Lower leg skin (tissue), 4 donors: ENCODE measurements at places on chromosomes 7 and 10.

- DNase-seq = no peak
Observed at GRCh38 chr7:77606562-77606961, 69.5 kb downstream of the PTPN12 start.

GRCh38 chr10:22824520-22824919, 103.3 kb upstream of the ARMC3 start:
- DNase-seq = no peak

GRCh38 chr10:8951440-8952089, 897.1 kb downstream of the GATA3 start:
- no peak for DNase-seq

GRCh38 chr7:140079121-140079536, 16.4 kb upstream of the PARP12 start:
- DNase-seq = no peak

DNA sequence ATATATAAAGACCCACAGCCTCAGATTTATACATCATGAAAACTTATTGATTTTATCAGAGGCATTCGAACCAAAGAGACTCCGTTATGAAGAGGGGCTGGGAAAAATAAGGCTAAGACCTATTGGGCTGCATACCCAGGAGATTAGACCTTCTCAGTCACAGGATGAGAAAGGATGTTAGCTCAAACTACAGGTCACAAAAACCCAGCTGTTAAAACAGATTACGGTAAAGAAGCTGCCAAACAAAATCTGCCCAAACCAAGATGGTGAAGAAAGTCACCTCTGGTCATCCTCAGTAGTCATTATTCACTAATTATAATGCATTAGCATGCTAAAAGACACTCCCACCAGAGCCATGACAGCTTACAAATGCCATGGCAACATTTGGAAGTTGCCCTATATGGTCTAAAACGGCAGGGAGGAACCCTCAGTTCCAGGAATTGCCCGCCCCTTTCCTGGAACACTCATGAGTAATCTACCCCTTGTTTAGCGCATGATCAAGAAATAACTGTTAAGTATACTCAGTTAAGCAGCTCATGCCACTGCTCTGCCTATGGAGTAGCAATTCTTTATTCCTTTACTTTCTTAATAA, 362.5 kb upstream of the PCDH15 start:
- DNase-seq = no peak

GRCh38 chr7:53806119-53806518, 736.1 kb upstream of the VSTM2A start:
- no peak for DNase-seq

DNA sequence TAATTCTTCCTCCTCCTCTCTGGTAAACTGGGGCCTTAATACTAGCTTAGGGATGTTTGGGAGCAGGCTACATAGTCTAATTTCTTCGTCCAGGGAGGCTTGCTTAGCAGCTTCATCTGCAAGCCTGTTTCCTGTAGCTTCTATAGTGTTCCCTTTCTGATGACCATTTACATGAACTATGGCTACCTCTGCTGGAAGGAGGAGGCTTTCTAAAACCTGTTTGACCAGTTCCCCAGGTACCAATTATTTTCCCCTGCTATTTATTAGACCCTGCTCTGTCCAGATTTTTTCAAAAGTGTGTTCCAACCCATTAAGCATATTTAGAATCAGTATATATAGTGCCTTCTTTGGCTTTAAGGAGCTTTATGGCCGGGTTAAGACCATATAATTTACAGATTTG, 38.8 kb upstream of the DNAH11 start:
- no peak for DNase-seq

DNA sequence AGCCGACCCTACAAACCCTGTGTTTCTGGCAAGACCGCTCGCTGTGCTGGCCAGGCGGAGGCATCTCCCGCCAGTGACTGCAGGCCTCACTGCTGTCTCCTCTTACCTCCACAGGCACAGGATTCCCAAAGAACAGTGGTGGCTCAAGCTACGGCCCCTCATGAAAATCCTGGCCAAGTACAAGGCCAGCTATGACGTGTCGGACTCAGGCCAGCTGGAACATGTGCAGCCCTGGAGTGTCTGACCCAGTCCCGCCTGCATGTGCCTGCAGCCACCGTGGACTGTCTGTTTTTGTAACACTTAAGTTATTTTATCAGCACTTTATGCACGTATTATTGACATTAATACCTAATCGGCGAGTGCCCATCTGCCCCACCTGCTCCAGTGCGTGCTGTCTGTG, 36.2 kb downstream of the PITRM1 start:
- DNase-seq = no peak

- DNase-seq = no peak
Observed at GRCh38 chr10:10684972-10685371, 332.7 kb upstream of the CELF2 start.

DNA sequence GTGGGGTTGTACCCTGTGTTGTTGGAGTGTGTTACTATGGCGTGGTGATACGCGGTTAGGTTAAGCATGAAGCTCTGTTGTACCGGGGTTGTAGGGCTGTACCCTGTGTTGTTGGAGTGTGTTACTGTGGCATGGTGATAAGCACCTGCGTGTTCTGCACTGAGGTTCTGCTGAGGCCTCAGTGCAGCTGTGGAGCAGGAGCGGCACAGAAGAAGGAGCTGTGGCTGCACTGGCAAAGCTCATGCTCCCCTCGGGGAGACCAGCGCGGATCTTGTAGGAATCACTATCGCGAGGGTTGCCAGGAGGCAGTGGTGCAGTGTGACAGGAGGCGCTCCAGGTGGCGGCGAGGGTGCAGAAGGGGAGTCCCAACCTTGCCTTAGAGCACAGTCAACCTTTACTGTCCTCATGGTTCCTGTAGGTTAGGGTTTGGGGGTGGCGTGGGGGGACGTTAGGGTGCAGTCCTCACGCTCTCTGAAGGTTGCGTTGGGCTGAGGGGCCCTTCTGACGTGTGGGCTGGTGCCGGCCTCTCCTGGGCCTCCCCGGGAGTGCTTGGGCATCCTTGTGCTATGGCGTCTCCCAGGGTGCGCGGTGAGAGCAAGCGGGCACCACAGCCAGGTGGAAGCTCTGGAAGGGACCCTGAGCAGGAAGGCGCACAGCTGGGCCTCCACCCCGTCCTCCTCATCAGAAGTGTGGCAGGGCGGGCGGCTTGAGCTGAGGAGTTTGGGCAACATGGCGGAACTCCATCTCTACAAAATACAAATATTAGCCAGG, 11.0 kb downstream of the DYNC2I1 start:
- peak; percentile 75 for DNase-seq

DNA sequence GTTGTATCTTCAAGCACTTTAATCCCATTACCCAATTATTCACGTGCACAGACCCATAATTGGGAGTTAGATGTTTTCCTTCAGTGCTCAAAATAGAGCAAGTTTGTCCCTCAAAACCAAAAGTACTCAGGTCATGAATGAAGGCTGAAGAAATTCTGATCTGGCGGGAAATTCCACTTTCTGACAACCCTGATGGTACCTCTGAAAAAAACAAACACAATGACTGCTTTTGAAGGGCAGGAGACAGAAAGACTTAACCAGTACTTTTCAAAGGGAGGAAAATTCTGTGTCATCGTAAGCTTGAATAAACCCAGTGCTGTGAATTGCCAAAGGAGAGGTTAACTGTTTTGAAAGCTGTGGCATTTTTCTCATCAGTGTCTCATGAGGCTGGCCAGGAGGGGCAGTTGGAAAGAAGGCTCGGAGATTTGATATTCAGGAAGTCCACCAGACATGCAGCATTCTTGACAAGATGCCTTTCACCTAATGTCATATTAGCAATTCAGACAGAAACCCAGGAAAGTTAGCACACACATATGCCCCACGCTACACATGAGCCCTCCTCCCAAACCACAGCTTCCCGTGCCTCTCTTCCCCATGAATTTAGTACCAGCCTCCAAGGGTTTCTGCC, 347.0 kb downstream of the KCNMA1 start:
- DNase-seq = no peak

GRCh38 chr10:79979310-79979975, 30.5 kb upstream of the SFTPD start:
- DNase-seq = no peak

DNA sequence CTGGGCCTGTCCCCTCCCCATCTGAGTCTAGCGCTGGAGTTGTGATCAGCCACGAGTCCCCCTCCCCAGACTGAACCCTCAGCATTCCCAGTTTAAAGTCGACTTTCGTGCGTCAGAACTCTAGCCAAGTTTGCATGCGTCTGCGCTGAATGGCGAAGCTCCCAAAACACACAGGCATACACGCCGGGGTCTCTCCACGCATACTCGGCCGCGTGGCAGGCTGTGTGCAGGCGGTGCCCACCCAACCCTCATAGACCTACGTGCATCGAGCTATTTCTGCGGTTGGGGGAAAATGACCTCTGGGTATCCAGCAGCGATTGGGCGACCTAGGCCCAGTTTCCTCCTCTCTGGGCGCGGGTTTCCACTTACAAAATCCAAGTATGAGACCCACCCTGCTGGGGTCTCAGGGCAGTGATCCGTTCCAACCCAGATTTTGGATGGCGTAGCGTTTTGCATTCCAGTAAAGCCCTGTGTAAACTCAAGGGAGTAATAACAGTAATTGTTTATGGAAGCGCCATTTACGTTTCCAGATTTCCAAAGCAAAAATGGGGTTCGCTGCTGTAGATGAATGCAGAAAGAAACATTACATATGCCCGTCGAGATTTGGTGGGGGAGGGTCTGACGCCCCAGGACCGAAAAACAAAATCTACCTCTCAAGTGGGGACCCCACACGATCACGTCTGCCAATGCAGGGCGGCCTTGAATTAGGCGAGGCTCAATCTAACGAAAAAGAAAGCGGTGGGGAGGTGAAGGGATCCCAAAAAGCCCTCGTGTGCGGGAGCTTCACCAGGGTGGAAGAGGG, 2.0 kb upstream of the HMX3 start:
- DNase-seq = no peak

GRCh38 chr7:129780974-129781927, 169.7 kb downstream of the NRF1 start:
- DNase-seq = no peak

DNA sequence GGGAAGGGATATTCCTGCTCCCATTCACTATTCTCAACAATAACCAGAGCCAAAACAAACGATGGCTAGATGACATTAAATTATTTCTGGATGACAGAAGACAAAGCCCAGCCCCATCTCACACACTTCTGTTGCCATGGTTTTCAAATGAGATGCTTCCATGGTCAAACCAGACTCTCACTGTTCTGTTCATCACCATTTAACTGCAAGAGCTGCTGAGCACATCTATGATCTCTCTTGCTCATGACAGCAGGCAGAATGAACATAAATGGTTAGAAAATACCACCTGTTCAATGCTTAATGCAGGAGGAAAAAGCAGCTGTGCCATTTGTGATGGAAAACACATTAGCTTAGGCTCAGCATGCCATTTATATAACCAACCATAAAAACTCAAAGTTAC, 758.6 kb upstream of the ZWINT start:
- no peak for DNase-seq

GRCh38 chr7:98930464-98930863, 52.1 kb downstream of the TRRAP start:
- DNase-seq = no peak

GRCh38 chr7:22025983-22026382, 80.3 kb upstream of the CDCA7L start:
- DNase-seq = no peak

- DNase-seq = no peak
Observed at GRCh38 chr7:2468227-2468626, 8.0 kb downstream of the GRIFIN start.

DNA sequence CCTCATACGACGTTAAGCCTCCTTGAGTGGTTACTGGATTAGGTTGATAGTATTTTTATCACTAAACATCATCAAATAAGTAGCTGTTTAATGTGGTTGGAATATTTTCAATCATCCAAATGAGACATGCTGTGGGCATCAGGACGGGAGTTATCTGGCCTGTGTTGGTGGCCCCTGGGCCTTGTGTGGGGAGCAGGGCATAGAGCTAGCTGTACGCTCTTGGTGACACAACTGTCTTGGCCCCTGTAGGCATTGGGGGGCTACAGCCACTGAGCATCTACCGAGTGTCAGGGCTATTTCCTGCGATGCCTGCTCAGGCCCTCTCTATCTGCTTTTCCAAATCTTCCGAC, 28.3 kb downstream of the BAG3 start:
- no peak for DNase-seq

DNA sequence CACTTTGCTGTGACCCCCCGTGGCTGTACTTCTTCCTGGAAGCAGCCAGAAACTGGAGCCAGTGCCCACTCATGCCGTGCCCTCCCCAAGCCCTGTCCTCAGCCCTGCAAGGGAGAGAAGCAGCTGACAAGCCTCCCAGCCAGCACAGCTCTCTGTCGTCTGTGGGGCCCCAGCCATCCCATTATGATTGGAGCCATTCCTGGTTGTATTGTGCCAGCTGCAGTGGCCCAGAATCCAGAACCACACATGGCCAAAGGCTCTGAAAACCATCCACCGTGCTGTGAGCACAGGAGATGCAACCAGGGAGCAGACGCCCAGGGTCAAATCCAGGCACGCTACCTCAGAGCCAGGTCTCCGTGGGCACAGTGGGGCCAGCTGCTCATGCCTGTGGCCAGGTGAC, 18.7 kb downstream of the GRID2IP start:
- DNase-seq = no peak

DNA sequence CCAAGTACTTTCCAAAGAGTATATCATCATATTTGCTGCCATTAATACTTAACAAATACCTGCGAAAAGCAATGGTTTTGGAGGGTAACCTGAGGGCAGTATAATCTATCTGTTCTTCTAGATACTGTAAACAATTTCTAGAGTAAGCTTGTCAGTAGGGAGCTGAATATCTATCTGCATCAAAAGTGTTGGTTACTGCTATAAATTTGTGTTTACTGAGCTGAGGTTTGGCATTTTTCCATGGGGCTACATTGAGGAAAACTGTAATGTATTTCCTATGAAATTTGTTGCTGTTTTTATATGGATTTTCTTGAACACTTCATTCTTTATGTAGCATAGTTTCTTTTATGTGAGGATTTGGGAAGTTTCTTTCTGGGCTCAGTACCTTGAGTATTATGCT, 913.4 kb downstream of the CNTNAP2 start:
- DNase-seq = no peak

GRCh38 chr10:96695366-96695765, 24.9 kb downstream of the PIK3AP1 start:
- DNase-seq = no peak

GRCh38 chr7:158371856-158372255, 215.8 kb downstream of the PTPRN2 start:
- DNase-seq = no peak

GRCh38 chr7:83276250-83276649, 113.6 kb upstream of the PCLO start:
- DNase-seq = no peak

DNA sequence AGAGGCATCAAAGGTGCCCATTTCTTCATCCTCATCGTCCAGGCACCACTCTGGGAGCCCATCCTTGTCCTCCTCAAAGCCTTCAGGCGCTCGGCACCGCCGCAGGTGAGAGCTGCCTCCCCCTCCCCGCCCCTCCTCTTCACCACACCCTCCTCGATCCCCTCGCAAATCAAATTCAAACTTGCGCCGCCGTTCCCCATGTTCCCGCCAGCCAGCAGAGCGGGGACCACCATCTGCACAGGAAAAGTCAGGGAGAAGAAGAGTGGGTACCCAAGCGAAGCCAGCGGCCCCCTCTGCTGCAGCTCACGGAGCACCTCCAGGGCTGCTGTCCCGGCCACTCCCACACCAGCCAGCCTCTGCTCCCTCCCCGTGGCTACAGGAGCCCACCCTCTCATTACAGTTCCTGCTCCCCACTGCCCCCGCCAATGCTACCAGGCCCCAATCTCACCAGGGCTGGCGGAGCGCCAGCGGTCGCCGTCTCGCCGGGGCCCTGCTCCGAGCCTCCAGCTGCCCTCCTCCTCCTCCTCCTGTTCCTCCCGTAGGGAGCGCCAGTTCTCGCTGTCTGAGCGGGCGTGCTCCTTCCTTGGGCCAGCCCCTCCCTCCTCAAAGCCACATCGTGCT, 7.7 kb downstream of the GIGYF1 start:
- peak; percentile 86 for DNase-seq
